Lung microvascular endothelial cell (primary cell): ENCODE measurements at places on chromosomes 5 and 9. TPM values are rescaled to one million over a fixed set of nuclear protein-coding genes. Genes with fewer than 3 reads are reported as not detected.

Gene PCDHB5
- total RNA-seq: 0.87 and 1.8 TPM in 2 replicates

DNA sequence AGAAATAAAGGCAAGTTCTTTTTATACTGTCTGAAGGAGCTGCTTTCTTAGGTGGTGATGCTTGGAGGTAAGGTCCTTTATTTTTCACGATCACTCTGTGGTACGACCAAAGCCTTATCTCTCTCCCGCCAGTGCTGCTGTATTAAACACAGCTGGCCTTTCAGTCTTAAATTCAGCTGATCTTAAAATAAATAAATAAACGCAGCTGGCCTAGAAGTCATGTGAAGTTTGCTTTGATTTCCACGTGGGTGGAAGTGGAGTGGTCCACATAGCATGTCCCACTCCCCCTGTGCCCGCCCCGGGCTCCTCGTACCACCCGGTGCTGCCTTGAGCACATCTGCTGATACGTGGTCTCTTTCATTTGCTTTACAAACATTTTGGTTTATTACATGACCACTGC, 260.4 kb downstream of the FANCC start:
- no peak for DNase-seq

GRCh38 chr5:142958944-142959682, 188.9 kb downstream of the ARHGAP26 start:
- no peak for DNase-seq

DNA sequence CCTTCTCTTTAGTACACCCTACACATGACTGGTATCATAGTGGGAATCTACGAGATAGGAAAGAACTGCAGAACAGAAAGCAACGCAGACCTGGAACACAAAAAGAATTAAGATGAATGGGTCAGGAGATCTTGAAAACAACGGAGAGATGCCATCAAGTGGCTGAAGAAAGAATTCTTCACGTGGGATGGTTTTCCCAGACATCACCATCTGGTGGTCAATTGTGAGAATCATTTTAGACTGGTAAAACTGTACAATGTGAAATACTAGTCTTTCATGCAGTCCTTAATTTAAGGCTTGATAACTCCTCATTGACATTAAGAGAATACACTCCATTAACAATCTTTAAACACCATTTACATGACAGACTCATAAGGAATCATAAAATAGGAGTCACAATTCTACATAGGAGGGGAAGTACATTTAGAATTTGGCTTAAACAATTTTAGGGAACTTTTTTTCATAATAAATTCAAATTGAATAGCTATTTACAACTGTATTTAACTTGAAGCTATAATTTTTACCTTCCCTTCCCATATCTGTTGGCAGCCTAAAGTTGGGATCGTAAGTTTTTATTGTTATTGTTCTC, 128.4 kb upstream of the TRPM3 start:
- peak; percentile 75 for DNase-seq
